ENCODE measurements at places on chromosomes 7 and 10.

GRCh38 chr7:150404805-150405583 lies 25.9 kb downstream of the ZNF775 start:
- peak; percentile 89 for DNase-seq

- DNase-seq, result no peak
Measured at GRCh38 chr10:124465003-124465776, 3.6 kb downstream of the LHPP start.

DNA sequence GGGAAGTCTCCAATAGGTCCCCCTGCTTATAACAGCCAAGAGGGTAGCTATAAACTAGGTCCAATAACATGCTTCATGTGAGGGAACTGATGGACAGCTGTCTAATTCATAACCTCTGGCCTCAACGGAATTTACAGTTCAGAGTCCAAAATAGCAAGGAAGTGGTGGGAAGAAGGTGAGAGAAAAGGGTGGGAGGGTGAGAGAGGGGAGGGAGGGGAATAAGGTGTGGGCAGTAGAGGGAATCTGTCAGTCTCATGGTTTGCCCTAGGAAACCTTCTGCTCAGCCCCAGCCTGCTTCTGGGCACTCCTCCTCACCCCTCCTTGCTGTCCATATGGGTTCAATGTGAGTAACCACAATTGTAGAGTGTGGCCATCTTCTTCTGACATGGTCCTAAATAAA lies 133.4 kb upstream of the ADO start:
- no peak for DNase-seq

- no peak for DNase-seq
Measured at GRCh38 chr7:133110312-133110711, 28.4 kb upstream of the CHCHD3 start.

DNA sequence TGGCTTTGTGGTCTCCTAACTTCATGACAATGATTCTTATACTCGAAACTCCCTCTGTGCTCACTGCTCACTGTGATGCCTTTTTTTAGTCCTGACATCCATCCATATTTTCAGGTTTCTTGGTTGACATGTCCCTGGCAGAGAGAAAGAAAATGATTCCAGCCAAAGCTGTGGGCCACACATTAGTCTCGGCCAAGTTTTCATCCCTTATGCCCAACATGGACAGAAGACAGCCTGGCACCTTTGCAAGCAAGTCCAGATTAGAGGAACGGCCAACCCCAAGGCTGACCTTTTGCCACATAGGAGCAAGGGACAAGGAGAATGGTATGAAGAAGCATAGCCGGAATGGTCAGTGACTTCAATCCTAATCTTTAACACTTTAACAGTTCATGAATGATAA lies 8.7 kb upstream of the OPALIN start:
- DNase-seq, result no peak

GRCh38 chr7:47614450-47614849 lies 32.5 kb upstream of the TNS3 start:
- no peak for DNase-seq

GRCh38 chr10:101614663-101615524 lies 26.8 kb downstream of the DPCD start:
- no peak for DNase-seq

Data from uterus (tissue), 4 donors.